ENCODE measurements at places on chromosomes 16 and 17.

DNA sequence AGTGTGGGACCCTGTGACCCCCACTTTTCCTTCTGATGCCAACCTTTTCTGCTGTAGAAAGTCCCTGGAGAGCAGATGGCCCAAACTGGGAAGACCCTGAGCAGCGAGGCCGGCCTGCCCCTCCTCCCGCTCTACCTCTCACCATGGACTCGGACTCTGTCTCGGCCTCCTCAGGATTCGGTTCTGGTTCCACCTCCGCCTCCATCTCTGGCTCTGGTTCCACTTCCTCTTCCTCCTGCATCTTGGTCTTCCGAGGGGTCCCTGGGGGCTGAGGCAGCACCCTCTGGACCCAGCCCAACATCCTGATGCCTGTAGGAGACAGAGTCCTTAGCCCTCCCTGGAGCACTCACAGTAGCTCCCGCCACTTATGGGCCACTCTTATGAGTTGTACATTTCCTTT lies 3.9 kb downstream of the CNGB1 start:
- no peak for DNase-seq

DNA sequence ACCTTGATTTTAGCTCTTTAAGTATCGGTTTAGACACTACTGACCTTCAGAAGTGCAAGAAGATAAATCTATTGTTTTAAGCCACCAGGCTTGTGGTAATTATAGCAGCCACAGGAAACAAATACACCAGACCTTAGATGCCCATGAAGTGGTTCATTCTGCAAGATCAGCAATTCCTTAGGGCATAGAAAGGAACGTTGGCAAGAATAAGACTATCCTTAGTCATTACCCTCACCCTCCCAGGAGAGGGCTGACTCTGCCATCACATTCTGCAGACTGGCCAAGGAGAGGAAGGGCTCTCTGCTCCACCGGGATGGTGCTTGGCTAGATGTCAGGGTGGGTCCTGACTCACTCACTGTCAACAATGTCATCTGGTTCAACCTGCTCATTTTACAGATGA lies 14.1 kb upstream of the NDEL1 start:
- DNase-seq: no peak

DNA sequence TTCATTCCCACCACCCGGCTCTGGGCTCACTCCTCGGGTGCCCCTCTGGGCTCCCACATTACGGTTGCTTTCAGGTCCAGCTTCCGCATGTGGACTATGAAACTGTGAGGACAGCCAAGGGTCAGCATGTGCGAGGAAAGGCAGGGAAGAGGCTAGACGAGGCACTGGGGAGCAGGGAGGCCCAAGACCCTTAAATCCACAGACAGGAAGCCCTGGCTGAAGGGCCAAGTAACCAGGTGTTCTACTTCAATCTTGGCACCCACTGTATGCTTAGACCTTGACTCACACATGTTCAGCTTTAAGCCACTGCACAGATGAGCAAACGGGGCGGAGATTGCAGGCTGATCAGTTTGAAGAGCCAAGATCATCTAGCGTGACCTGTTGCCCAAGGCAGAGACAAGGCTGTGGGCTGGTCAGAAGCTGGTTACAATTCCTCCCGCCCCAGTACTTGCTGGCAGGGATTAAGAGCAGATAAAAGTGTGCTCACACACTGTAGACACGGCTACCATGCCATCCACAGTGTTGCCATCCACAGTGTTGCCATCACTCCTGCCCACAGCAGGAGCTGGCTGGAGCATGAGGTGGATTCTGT lies at the start of gene CES4A:
Gene CES4A (plus strand): TSS at position 393 of the 592 bp plus-strand sequence. CDS start 184 bp downstream, at position 577.
- DNase-seq: peak; percentile 82

GRCh38 chr16:31361201-31362110 lies 6.5 kb downstream of the ITGAX start:
- no peak for DNase-seq

DNA sequence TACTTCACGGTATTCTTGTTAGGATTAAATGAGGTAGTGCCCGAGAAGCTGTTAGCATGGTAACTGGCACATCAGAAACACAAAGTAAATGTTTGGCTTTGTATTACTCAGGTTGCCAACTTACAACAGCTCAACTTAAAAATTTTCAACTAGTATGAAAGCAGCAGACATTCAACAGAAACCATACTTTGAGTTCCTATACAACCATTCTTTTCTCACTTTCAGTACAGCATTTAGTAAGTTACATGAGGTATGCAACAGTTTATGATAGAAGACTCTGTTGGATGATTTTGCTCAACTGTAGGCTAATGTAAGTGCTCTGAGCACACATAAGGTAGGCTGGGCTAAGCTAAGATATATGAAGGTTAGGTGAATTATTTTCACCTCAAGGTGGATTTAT lies 7.7 kb downstream of the CENPN start:
- DNase-seq: no peak

- DNase-seq: peak; percentile 54
Observed at GRCh38 chr17:59002848-59003247, 103.8 kb downstream of the TRIM37 start.

DNA sequence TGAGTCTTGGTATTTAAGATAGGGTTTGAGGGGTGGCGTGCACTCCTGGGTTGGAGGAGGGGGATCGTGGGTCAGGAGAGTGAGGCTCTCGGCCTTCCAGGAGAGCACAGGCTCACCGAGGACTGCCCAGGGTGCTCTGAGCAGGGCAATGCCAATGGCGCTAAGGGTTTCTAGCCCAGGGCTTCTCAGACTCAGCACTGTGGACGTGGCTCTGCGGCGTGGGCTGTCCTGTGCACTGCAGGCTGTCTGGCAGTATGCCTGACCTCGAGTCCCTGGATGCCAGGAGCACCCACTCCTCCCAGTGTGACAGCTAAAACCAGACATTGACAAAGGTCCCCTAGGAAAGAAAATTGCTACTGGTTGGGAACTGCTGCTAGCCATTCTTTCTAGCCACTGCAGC lies 37.2 kb upstream of the ENDOV start:
- DNase-seq: no peak

DNA sequence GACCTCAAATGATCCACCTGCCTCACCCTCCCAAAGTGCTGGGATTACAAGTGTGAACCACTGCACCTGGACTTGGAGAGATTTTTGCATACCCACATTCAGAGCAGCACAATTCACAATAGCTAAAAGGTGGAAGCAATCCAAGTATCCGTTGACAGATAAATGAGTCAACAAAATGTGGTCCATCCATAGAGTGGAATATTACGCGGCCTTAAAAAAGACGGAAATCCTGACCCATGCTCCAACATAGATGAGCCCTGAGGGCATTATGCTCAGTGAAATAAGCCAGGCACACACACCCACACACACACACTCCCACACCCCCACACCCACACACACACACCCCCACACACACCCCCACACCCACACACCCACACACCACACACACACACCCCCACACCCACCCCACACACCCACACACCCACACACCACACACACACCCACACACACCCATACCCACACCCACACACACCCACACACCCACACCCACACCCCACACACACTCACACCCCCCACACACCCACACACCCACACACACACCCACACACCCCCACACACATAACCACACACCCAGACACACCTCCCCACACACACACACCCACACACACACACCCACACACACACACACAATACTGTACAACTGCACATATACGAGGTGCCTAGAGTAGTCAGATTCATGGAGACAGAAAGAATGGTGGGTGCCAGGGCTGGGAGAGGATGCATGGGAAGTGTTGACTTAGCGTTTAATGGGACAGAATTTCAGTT lies 124.7 kb downstream of the FOXL1 start:
- no peak for DNase-seq

- DNase-seq: no peak
Observed at GRCh38 chr16:73231944-73232554, 184.1 kb upstream of the ZFHX3 start.

- DNase-seq: no peak
Observed at GRCh38 chr16:56257666-56258342, 66.5 kb downstream of the GNAO1 start.

GRCh38 chr16:85166699-85167588 lies 54.7 kb upstream of the CIBAR2 start:
- no peak for DNase-seq

DNA sequence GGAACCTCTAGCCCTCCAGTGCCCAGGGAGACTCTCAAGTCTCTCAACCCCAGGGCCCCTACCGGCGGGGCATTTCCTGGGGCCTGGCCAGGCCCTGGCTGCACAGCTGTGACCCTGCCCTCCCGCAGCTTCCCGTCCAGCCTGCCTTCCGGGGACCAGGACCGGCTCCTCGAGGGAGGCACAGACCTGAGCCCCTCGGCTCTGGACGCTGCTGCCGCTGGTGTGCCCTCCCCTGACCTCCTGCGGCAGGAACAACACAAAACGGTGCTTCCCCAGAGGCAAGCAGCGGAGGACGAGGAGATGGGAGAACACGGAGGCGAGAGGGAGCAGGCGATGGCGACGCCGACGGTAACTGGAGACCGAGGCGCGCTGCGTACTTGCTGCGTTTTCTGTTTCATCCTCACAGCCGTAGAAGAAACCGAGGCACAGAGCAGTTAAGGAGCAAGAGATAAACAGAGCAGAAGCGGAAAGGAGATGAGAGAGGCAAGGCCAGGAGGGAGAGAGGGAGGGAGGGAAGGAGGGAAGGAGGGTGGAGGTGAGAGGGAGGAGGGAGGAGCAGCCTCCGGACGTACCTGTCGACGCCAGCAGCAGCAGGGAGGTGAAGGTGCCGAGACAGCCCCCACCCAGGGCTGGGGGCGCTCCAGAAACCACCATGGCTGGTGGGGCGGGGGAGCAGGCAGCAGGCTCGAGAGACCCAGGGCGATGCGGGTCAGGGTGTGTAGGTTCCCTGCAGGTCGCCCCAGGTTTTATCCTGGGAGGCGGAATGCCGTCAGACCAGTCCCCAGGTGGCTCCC lies at the start of gene PRSS22:
Gene PRSS22 (minus strand): TSS at position 720 of the 794 bp plus-strand sequence. CDS start 66 bp downstream, at position 654.
- no peak for DNase-seq

DNA sequence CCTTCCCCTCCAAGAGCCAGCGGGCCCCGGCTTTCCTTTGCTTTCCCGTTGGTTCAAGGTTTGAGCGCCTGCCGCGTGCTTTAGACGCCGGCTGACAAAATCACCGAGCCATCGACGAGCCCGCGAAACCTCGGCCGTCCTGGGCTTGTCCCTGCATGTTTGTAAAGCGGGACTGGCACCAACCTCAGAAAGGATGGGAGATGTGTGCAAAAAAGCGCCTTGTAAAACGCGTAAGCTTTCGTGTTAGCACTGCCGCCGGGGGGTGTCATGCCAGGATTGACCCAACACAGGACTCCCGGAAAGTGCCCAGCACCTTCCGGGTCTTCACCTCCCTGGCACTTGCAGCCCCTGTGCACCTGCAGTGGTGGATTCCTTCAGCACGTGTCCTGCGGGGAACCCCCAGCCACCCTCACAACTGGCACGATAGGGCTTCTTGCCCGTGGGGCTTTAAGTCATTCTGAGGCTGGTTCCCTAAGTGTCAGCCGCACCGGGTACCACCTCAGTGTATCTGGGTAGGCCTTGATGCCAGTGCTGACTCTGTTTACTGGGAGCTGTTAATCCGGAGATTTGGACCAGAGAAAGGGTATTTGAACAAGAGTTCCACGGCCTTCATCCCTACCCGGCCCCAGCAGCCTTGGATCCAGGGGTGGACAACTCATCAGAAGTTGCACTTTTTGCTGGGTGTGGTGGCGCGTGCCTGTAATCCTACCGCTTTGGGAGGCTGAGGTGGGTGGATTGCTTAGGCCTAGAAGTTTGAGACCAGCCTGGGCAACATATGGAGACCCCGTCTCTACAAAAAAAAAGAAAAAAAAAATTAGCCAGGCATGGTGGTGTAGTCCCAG lies 817 bp downstream of the NDUFAF8 start:
- DNase-seq: no peak

- DNase-seq: no peak
Observed at GRCh38 chr17:71334048-71334751, 786.6 kb upstream of the SOX9 start.

DNA sequence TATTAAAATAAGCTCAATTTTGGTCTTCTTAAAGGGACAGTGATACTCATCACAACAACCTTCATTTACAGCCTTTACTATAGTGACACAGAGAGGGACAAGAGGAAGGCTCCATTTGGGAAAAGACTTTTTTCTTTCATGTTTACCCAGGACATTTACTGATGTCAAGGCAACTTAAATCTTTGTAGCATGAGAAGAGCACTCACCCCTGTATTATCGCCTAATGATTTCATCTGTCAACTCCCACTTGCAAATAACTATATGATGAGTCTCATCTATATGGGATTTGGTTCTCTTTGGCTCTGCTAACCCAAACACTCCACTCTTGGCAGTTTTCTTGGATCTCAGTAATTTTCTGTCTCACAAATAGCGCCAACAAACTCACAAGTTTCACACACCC lies 24.1 kb downstream of the BLMH start:
- peak; percentile 75 for DNase-seq

- DNase-seq: peak; percentile 6
Observed at GRCh38 chr17:41722231-41722630, 10.1 kb downstream of the GAST start.

- DNase-seq: peak; percentile 69
Observed at GRCh38 chr17:78421534-78422266, 43.3 kb downstream of the PGS1 start.

GRCh38 chr16:146646-147045 lies 5.8 kb upstream of the HBZ start:
- DNase-seq: no peak

DNA sequence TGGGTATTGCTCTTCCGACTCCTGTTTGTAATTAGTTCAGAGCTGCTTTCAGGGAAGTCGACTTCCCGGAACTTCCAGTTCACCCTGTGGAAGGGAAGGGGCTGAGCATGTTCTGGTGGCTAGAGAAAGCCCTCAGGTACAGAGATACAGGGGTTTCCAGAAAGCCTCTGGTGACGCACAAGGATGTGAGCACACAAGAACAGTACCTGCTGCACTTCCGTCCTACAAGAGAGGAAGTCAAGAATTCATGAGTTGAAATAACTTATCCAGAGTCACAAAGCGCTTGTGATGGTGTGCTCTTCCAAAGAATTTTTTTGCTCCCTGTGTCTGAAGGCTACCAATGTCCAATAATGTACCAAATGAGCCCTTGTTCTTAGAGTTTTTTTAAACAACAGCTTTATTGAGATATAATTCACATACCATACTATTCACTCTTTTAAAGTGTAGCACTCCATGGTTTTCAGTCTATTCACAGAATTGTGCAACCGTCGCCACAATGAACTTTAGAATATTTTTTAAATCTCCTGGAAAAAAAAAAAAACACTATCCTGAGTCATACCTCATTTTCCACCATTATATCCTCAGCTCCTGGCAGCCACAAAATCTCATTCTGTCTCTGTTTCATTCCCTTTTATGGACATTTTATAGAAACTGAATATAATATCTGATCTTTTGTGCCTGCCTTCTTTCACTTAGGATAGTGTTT lies 327.6 kb downstream of the CDH13 start:
- peak; percentile 67 for DNase-seq

- no peak for DNase-seq
Observed at GRCh38 chr17:7022781-7023571, at the start of gene BCL6B. TSS of gene BCL6B (plus strand) at chr17:7023050. CDS start at chr17:7023672, 622 bp downstream.

- DNase-seq: no peak
Observed at GRCh38 chr16:78443542-78444364, 344.3 kb downstream of the WWOX start.

DNA sequence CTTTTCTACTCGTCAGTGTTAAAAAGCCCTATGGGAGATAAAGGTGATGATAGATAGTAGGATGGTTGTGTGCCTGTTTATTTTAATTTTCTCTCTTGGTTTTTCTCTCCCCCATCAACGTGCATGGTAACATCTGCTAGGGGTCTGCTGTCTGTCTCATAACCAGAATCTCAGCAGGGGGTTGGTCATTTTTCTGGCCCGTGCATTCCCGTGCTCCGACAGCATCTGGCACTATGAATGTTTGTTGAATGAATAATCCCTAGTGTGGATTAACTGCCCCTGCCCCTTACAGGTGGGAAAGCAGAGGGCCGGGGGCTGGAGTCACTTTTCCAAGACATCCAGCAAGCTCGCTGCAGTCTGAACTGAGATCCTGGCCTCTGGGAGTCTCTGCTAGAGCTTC lies 6.3 kb downstream of the CA5A start:
- DNase-seq: peak; percentile 47
